Mesothelial cell of epicardium (in vitro differentiated cells): ENCODE measurements at places on chromosomes 11 and 22.

- no peaks in the 10 kb centered on the region for H3K27me3 ChIP-seq
- H3K4me1 ChIP-seq, result peaks cover 12% of the 10 kb centered on the region
- H3K27ac ChIP-seq, result no peak overlapping the region
- no peak overlapping the region for H3K4me3 ChIP-seq
Measured at GRCh38 chr11:32840587-32840986, 10.9 kb downstream of the PRRG4 start.

DNA sequence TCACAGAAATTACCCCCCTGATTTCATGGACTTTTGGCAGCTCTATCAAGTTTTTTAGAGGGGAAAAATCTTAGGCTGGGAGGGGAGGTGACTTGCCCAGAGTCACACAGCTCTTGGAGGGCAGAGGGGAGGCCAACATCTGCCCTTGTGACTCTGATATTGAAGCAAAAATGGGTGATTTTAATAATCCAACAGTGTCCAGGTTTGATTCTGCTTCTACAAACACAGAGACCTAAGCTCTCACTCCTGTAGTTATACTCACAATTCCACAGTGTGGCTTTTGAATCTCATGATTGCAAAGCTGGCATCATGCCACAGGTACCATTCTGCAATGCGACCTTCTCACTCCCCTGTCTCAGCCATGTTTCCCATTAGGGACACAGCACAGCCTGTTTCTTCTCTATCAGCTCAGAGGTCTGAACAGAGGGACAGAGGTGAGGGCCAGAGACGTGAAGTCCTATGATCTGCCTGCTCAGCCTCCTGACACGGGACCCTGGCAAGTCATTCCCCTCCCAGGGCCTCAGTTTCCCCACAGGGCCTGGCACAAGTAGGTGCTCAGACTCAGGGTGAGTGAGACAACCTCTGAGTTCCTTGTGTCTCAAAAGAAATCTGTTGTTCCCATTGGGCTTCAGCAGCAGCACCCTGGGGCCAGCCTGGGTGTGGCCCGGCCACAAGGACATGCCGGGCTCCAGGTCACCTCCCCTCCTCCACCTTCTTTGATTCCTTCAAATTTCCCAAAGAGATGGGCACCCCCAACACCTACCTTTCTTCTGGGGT, 766 bp downstream of the APOL2 start:
- no peak for DNase-seq
- peak overlapping the region; percentile 94 for H3K4me3 ChIP-seq
- H3K27ac ChIP-seq, result peak overlapping the region; percentile 100
- H3K4me1 ChIP-seq, result peaks cover 62% of the 10 kb centered on the region

DNA sequence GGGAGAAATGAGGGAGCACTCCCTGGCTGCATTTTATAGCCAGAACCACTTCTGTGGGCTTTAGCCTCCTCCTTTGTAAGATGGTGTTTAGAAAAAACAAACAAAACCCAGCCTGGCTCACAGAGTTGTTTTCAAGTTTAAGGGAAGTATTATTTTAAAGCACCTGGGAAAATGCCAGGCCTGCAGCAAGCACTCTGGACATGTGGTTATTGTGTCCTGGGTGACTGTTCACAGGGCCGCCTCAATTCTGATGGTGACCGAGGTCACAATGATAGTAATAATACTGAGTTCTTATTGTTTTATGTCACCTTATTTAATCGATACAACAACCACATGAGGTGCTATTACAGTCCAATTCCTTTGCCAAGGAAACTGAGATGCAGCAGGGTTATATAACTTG, 20.7 kb upstream of the SLC22A12 start:
- peaks cover 15% of the 10 kb centered on the region for H3K4me1 ChIP-seq
- DNase-seq, result no peak
- H3K27me3 ChIP-seq, result peaks cover 2% of the 10 kb centered on the region

- H3K4me3 ChIP-seq, result no peak overlapping the region
- no peak for DNase-seq
Measured at GRCh38 chr11:81644239-81644840, 1089.3 kb downstream of the FAM181B start.
